ENCODE measurements at places on chromosomes 16 and 17. TPM values are rescaled to one million over a fixed set of nuclear protein-coding genes. Genes with fewer than 3 reads are reported as not detected.

DNA sequence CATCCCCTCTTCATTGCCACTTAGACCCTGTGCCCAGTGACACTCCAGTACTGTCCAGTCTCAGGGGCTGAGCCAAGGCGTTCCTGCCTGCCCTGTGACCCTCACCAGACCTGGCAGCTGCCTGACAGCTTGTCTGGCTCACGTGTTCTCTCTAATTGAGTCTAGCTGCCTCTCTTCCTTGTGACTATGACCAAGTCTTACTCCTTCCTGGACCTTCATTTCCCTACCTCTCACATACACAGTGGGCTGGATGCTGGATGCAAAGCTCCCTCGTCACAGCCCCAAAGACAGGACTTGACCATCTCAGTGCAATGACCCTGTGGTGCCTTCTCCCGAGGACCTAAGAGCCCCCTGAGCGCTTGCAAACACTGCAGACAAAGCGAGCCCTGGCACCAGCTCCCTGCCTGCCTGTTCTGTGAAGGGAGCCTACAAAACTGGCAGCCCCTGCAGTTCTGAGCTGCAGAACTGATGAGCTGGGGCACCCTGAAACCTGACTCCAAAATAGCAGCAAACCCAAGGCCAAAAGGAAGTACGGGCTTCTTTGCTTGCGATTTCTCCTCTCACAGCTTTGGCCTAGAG, 1.7 kb downstream of the DEXI start:
- DNase-seq: no peak

GRCh38 chr16:28210264-28210663, 1.5 kb downstream of the XPO6 start:
- no peak for DNase-seq

- DNase-seq: peak; percentile 68
Observed at GRCh38 chr17:4947411-4948165, 742 bp downstream of the PFN1 start.

GRCh38 chr17:39928858-39929645, 1.5 kb downstream of the LRRC3C start:
- DNase-seq: no peak

DNA sequence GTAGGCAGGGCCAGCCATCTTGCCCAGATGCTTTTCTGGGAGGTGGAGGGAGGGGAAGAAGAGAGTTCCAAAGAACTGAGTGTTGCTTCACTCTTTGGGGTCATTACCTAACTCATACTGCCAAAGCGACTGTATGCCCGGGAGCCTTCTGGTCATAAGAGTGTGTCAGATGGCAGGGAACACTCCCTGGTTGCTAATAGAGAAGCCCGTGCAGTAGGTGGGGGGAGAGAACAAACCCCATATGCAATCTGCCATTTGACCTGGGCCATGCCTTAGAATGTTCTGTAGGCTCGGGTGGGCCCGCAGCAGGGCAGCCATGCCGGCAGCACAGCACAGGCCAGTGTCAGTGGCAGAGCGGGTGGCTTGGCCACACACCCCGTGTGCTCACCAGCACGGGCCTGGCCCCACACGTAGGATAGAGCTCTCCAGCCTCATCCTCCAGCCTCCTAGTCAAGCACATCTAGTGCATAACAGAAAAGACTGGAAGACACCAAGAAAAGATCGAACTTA, 120.5 kb downstream of the SOCS1 start:
- no peak for DNase-seq

- DNase-seq: no peak
Observed at GRCh38 chr17:72349491-72349995, 228.7 kb downstream of the SOX9 start.

DNA sequence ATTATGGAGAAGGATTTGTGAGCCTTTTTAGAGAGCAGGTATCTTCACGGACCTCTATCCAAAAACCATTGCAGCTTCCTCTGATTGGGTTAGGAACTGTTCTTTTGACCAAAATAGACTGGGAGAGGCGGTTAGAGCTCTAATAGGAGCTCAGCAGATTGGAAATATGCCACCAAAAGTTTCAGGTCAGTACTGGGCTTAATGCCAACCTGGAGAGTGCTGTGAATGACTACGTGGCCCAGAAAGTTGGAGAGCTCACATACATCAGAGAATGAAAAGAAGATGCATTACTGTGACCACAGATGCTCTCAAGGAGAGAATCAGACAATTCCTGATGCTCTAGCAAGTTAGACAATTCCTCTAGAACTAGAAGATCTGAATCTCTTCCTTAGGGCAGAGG, 86.5 kb downstream of the ABCA8 start:
- DNase-seq: no peak

Gene SNAI3
- total RNA-seq: 0.55 TPM

Gene KRT39
- total RNA-seq: not detected

Measured in left cardiac atrium (tissue), 4 donors.